Right forelimb (tissue), 1 donor: ENCODE measurements at places on chromosomes 6 and 20.

GRCh38 chr6:42017021-42017643 lies 33.2 kb upstream of the TAF8 start:
- DNase-seq = no peak

DNA sequence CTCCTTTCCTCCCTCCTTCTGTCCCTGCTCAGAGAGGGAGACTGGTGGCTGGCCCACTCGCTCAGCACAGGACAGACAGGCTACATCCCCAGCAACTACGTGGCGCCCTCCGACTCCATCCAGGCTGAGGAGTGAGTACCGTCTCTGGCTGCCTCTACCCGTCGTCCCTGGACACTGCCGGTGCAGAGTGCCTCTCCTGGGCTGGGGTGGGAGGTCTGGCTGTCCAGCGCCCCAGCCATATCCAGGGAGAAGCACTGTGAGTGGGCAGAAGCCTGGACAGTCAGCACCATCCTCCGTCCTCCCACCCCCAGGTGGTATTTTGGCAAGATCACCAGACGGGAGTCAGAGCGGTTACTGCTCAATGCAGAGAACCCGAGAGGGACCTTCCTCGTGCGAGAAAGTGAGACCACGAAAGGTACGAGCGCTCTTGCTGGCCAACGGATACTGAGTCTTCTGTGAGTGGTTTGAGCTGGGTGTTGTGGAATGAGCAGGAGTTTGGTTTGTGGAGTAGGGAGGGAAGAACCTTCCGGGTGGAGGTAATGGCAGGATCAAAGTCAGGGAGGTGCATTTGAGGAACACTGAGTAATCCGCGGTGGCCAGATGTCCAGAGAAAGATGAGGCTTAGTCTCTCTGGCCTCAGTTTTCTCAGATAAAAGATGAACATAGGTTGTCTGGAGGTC lies 48.1 kb downstream of the SRC start:
- DNase-seq = peak; percentile 28

- DNase-seq = no peak
Measured at GRCh38 chr6:142378138-142378875, 76.5 kb downstream of the ADGRG6 start.

DNA sequence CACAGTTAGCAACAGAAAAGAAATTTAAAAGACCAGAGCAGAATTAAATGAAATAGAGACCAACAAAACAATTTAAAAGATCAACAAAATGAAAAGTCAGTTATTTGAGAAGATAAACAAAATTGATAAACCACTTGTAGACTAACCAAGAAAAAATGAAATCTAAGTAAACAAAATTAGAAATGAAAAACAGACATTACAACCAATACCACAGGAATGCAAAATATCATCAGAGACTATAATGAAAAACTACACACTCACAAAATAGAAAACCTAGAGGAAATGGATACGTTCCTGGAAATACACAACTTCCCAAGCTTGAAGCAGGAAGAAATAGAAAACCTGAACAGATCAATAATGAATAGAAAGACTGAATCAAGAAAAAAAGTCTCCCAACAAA lies 97.8 kb downstream of the WDR27 start:
- no peak for DNase-seq

DNA sequence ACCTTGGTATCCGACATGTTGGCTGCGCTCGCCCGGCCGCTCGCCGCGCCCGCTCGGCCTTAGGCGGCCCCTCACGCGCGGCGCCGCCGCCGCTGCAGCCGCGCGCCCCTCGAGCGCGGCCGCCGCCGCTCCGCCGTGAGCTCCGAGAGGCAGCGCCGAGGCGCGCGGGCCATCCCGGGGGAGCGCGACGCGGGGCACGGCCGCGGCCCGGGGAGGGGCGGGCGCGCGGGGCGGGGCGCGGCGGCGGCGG lies at the start of gene KIF13A:
KIF13A (minus strand) TSS at position 189 of the 250 bp plus-strand sequence; CDS start at position 17, 172 bp downstream.
- no peak for DNase-seq

- no peak for DNase-seq
Measured at GRCh38 chr6:3045777-3046176, 22.5 kb upstream of the RIPK1 start.

DNA sequence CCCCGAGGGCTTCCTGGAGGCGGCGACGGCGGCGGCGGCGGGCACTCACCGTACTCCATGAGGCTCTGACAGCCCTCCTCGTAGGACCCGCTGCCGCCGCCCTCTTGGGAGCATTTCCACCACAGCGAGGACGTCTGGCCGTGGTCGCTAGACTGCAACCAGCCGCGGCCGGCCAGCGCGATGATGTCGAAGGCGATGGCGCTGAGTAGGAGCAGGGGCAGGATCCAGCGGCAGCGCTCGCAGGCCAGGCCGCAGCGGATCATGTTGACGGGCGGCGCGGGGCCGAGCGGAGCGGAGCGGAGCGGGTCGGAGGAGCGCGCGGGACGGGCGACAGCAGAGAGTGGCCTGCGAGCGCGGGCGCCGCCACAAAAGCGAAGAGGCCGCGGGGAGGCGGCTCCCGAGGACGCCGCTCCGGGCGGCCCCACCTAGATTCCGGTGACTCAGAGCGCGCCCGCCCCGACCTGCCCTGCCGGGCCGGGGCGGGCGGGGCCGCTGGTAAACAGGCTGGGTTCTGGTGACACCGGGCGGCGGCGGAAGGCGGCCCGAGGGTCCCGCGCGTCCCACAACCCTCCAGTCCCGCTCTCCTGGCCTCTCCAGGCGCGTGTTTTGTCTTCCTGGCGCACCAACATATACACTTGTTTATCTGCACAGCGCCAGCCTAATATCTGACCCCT lies at the start of gene PERP:
PERP (minus strand) TSS at position 342 of the 674 bp plus-strand sequence; CDS start at position 263, 79 bp downstream.
- peak; percentile 64 for DNase-seq

- DNase-seq = no peak
Measured at GRCh38 chr6:80530103-80530502, 423.6 kb downstream of the BCKDHB start.

DNA sequence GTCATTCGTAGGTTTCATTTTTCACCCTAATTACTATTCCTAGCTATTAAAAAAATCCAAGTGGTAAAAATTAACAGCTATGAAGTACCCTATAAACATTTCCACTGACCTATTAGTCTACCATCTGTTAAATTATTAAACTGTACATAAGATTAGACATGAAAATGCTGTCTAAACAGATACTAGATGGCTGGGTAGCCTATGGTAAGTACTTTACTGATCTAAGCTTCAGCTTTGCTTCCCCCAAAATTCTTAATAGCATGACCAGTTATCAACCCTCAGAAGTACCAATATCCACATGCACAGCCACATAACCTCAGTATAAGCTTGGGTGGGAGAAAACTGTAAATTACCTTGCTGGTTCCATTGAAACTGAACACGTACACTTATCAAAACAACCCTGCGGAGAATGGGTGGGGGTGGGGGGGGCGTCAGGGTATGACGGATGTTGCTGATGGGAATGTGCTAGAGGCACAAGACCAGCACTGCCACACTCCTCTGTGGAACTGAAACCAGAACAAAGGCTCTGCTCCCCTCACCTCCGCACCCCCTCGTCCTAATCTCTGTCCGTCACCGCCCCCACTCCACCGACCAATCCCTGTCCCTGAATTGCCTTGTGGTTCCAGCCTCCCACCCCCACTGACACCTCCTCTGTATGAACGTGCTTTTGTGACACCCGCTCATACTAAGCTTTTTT lies 45.3 kb downstream of the B4GALT5 start:
- no peak for DNase-seq

DNA sequence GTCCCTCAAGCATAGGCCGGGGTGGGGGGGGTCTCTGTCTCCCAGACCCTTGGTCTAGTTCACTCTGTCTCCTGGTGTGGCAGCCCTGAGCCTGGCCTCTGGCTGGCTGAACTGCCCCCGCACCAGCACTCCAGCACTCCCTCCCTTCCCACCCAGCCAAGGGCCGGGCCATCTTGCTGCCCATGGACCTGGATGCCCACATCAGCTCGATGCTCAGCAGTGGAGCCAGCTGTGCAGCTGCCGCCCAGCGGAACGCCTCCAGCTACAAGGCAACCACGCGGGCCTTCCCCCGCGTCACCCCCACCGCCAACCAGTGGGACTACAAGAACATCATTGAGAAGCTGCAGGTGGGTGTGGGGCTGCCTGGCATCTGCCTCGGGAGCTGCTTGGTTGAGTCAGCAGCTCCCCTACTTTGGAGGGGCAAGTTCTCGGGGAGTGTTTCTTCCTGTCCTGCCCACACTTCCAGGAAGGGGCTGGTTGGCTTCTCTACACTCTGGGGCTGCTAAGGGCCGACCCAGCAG lies 28.4 kb downstream of the UQCC2 start:
- no peak for DNase-seq

GRCh38 chr6:154112181-154112809 lies 73.3 kb downstream of the OPRM1 start:
- DNase-seq = no peak

DNA sequence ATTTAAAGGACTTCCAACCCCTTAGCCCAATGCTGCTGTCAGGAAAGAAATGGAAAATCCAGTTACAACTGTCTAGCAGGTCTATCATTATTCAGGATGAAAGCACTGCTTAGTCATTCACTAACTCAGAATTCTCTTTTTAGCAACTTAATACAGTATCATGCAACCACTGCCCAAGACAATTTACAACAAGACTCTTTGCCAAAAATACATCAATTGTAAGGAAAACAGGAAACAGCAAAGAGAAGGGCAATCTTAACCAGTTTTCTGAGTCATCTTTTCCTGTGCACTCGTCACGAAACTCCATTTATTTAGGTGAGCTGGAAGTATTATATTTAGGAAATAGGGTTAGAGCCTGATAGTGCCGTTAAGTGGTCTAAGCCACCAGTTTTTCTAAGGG lies 1197.7 kb upstream of the CITED2 start:
- DNase-seq = no peak

DNA sequence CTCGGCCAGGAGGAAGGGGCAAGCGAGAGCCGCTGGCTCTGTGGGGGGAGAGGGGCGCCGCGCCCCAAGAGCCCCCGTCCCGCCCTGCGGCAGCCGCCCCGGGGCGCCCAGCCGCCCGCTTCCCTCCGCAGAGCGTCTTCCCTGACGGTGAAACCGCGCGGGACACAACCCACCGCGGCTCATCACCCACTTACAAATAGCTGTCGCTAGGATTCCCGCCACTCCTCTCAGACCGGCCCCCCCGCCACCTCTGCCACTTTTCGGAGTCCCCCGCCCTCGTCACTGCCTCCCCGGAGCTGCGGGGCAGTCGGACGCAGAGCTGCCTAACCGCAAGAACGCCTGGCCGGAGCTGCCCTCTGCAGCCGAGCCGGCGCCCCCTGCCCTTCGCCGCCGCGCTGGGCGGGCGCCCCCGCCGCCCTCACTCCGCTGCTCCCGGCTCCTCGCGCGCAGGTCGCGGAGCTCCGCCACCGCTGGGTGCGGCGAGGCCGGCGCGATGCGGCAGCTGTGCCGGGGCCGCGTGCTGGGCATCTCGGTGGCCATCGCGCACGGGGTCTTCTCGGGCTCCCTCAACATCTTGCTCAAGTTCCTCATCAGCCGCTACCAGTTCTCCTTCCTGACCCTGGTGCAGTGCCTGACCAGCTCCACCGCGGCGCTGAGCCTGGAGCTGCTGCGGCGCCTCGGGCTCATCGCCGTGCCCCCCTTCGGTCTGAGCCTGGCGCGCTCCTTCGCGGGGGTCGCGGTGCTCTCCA lies at the start of gene SLC35D3:
SLC35D3 (plus strand) TSS at position 366 of the 749 bp plus-strand sequence; CDS start at position 494, 128 bp downstream.
- peak; percentile 55 for DNase-seq
